Tibial nerve (tissue), 4 donors: ENCODE measurements at places on chromosomes 1 and 21.

DNA sequence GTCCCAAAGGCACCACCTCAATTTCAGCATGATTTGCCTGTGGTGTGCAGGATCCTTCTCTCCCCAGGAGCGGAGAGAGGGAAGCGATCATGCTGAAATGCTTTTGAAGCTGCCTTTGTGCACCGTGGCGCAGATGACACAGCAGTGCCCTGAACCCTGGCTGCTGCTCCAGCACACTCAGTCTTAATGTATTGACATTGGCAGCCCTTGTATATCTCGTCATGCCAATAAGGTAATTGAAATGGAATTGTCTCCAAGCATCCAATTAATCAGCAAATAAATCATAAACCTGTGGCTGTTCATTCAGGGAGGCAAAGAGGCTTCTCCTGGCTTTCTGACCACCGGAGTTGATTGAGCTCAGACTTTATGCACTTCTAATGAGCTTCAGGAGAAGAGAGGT lies 139.8 kb downstream of the KAZN start:
- DNase-seq, result no peak

DNA sequence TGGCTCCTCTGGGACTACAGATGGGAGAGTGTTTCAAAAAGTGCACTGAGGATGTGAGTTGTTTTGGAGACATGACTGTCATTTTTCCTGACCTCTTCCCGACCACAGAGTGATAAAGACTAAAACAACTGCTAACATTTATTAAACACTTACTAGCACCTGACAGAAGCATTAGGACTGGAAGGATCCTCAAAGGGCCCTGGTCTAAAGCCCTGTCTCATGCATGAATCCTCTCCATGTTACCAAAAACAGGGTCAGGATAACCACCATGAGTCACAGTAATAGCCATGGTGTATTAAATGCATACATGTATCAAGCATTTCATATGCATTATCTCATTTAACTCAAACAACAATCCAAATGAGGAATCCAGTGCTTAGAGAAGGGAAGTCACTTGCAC lies 11.5 kb downstream of the CYB5RL start:
- DNase-seq, result no peak

GRCh38 chr21:14259747-14260146 lies 43.8 kb downstream of the RBM11 start:
- no peak for DNase-seq

GRCh38 chr1:33615546-33615945 lies 143.1 kb downstream of the ZSCAN20 start:
- DNase-seq, result no peak

- no peak for DNase-seq
Observed at GRCh38 chr1:158101927-158102326, 78.8 kb upstream of the CD1D start.

DNA sequence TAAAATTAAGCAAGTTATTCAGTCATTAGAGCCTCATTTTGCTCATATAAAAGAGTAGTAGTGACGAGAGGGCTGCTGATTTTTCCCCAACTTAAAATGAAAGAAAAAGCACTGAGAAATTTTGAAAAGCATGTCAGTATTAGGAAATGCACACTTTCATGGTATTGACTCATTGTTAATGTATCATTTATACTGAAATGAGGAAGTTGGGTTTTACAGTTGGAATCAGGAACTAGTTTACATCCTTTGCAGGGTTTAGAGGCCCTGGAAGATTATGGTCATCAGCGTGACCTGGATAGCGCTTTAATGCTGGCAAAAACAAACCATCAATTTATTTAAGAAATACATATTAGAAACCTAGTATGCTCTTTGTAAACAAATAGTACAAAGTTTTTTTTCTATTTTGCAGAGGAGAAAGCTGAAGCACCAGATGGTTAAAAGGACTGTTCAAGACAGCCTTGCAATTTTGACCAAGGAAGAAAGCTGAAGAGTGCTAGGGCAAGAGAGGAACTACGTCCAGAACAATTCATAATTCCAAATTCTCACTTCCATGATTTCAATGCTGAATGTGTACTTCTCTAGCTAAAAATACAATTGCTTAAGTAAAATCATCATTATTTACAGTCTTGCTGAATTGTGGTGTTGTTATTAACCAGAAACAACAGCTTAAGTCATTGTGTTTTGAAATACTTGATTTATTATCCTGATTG lies 94.8 kb upstream of the SGIP1 start:
- no peak for DNase-seq

- DNase-seq, result no peak
Observed at GRCh38 chr1:243705585-243705984, 144.5 kb downstream of the AKT3 start.

GRCh38 chr1:65189576-65190115 lies 41.6 kb downstream of the AK4 start:
- DNase-seq, result no peak
